Activated gamma-delta T cell treated with Interleukin-2 at 50 U/mL for 16 hours (primary cell): ENCODE measurements at places on chromosomes 13 and 19.
A peak's percentile ranks its signal among the peaks of the same experiment; 100 is the strongest.

GRCh38 chr13:109275139-109275745 is 511.1 kb downstream of the IRS2 start:
- DNase-seq, result no peak

GRCh38 chr13:33953203-33953602 is 135.3 kb downstream of the RFC3 start:
- no peak for DNase-seq

DNA sequence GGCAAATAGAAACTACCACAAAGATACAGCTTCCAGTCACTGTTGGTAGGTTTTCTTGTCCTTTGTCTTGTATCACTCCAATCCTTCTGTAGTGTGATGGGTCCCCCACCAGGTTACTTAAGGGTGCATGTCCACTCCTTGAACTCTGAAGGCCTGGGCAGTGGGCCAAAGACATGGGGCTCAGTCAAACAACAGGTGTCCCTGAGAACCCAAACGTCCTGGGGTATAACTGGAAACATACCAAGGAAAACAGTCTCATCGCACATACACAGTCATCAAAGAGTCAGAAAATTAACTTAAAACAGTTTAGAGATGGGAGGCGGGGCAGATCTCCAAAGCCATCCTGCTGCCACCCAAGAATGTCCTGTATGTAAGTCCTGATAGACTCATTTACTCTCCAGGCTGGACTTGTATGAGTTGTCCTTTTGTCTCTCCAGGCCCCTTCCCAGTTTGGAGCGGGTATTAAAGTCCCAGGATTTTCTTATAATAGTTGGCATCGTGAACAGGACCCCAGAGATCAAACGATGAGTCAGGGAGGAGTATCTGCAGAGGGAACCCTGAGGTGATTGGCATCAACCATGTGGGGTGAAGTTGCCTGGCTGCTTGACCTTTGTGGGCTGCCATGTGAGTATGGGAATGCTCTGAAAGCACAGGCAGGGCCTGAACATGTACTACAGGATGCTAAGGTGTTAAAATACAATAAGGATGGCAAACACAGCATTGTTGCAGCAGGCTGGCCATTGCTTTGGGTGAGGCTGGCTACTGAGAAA is 613.2 kb upstream of the KLF12 start:
- DNase-seq, result no peak

- no peak for DNase-seq
Observed at GRCh38 chr19:8831832-8832131, 322 bp downstream of the ZNF558 start.

DNA sequence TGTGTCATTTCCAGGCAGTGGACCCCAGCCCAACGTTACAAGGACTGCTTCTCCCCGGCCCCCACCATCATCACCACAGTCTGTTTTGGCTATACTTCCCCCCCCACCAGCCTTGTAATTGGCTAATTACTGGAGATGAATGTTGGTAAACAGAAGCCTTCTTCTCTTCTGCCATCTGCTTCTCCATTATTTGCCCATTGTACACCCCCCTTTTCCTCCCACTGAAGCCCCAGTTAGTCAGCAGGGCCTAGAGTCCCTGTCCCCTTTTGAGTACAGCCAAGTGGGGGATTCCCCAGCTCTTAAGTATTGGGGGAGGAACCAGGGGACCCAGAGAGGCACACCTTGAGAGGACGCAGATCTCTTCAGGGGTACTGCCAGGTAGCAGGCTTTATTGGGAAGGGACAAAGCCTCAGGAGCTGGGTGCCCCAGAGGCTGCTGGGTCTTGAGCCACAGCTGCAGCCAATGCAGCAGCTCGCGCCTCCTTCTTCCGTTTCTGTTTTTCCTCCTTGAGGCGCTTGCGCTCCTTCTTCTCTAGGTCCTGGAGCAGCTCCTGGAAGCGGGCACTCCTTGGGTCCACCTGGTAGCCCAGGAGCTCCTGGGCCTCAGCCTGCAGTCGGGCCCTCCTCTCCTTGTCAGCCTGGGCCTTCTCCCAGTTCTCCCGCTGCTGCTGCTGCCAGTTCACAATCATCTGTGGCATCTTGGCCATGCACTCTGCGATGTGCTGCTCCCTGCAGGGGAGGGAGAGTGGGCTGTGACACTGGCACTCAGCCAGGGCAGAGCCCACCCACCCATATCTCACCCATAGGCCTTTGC is 3.0 kb downstream of the GADD45GIP1 start:
- no peak for DNase-seq

GRCh38 chr13:33479105-33479504 is 193.6 kb upstream of the STARD13 start:
- DNase-seq, result no peak

DNA sequence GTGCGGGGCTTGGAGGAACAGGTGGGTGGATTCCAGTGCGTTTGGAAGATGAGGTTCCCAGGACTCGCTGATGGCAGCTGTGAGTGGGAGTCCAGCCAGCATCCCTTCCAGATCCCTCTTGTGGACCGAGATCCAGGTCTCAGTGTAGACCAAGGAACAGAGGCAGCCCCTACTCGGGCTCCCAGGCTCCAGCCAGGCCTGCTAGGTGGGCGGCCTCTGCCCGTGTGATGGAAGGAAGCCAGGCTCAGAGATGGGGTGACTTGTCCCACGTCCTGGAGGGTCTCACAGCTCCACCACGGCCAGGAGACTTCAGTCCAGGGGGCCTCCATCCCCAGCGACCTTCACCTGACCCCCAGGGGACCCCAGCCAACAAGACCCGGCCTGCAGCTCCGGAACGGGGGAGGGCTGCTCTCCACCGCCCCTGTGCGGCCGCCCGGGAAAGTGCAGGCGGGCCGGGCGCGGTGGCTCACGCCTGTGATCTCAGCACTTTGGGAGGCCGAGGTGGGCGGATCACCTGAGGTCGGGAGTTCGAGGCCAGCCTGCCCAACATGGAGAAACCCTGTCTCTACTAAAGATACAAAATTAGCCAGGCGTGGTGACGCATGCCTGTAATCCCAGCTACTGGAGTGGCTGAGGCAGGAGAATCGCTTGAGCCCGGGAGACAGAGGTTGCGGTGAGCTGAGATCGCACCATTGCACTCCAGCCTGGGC is 729 bp upstream of the MADCAM1 start:
- DNase-seq, result no peak

DNA sequence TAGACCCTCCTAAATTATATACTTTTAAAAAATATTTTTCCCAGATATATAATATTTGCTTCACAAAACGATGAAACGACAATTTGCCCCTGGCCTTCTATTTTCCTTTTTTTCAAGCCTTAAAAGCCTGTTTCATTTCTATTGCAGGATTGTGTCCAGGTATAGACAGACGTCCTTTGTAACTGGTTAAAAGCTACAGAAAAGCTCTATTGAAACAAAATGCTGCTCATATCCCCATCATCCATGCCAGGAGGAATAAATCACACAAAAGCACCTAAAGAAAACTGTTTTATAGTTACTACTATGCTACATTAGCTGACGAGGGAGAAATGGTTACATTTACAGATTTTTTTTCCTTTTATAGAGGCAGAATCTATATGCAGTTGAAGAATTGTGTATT is 765.1 kb downstream of the DIAPH3 start:
- DNase-seq, result no peak

GRCh38 chr19:1582201-1582600 is 10.5 kb downstream of the MBD3 start:
- no peak for DNase-seq

DNA sequence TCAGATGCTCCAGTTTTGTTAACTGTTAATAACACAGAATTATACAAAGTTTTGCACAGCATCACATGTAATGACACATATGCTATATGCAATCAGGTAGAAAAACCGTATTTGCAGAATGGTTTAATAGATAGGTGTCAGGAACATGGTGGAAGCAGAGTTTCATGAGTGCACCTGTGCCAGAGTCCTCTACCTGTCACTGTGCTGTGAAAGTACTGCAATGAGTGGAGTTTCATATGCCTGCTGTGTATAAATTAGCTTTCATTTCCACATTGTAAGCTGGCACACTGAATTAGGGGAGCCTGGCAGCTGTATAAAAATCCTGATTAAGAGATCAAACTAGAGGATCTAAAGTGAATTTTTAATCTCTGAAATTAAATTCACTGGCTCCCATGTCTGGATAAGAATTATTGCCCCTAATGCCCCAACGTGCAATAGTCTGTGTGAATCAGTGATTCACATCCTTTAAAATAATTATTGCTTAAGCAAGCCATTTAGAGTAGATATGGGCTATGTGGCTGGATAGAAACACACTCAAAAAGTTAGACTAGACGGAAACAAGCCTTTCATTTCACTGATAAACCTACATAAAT is 8.5 kb upstream of the EEF1AKMT1 start:
- no peak for DNase-seq

DNA sequence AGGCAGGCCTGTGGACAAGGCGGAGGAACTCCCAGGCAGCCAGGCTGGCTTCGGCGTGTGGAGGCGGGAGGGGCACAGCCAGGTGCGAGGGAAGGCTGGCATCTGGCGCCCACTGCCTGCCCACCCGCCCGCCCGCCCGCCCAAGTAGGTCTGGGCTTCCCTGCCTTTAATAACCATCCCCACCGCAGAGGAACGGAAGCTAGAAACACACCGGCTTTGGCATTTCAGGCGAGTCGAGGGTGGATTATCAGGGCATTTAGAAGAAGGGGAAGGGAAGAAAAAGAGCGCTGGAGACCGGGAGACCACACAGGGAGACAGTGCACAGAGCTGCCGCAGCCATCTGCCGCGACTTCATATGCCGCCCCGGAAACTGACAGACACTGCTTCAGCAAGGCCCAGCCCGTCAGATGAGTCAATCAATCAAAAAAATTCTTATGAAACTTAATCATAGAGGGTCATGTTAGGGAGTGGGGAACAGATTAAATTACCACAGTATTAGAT is 199.7 kb downstream of the TSHZ3 start:
- DNase-seq, result no peak

- no peak for DNase-seq
Observed at GRCh38 chr13:43755844-43756243, 30.9 kb downstream of the ENOX1 start.

DNA sequence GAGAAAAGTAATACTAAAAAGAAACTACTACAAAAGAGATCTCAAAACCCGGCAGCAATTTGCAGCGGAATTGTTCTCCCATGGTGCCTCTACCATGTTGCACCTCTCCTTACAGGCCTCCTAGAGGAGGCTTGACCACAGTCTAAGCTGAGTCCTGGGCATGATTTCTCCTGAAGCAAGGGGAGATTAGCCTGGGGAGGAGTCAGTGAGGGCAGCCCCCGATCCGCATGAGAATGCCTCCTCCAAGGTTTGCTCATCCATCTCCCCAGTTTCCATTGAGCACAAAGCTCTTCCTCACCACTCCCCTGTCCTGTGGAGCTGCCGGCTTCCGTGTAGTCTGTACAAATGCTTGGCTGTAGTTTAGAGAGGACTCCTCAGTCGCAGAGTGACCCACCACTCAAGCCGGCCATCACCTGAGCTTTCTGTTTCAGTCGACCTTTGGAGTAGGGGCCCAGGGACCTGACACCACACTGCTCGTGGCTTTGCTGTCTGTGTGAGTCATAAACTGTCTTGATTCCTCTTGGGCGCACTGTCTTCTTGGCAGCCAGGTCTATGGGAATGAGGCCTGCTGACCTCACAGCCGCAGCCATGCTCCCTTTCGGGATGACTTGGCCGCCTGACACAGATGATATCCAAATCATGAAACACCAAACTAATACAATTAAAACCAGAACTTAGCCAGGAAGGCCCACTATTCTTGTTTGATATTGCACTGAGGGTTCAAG is 72.3 kb downstream of the C1QTNF9 start:
- DNase-seq, result no peak

DNA sequence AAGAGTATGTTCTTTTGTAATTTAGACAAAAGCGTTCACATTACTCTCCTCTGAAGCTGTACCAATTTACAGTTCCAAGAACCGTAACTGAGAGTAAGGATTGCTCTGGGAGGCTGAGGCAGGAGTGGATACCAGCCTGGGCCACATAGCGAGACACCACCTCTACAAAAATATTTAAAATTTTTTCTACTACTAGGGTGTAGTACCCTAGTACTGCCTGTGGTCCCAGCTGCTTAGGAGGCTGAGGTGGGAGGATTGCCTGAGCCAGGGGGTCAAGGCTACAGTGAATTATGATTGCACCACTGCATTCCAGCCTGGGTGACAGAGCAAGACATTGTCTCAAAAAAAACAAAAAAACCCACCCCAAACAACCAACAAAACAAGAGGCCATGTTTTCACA is 12.1 kb upstream of the CYP2A6 start:
- no peak for DNase-seq

DNA sequence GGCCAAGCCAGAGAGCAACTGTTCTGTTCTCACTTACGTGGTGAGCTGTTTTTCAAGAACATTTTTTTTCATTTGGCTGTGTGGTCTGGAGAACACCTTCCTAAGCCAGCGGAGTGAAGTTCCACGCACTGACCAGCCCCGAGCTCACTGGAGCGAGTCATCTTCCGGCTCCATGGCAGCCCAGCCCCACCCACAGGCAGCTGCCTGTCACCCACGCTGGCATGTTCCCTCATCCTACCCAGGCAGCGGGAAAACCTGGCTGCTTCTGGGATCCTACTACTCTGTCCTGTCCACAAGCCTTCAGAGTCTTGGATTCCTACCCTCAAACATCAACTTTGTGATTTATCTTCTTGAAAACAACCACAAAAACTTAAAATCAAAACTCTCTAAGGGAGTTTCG is 76.2 kb downstream of the GGACT start:
- DNase-seq, result no peak

GRCh38 chr13:106129993-106130392 is 405.5 kb downstream of the EFNB2 start:
- no peak for DNase-seq

- DNase-seq, result no peak
Observed at GRCh38 chr13:36665630-36666029, 8.2 kb upstream of the SERTM1 start.

DNA sequence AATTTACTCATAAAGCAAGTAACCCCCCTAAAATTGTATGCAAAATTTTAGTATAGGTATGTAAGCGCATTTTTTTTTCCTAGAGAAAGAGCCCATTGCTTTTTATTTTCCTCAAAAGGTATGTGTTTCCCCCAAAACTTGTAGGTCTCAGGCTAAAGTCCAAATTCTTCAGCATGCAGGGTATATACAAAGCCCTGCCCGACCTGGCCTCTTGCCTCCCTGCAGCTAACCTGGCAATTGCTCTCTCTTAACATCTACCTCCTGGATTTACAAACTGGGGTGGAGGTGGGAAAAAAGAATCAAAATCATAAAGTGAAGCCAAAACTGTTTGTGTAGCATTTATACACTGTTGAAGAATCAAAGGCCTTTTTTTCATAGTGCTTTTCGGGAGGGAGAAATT is 107.8 kb downstream of the KCNRG start:
- DNase-seq, result no peak

- no peak for DNase-seq
Observed at GRCh38 chr19:41566001-41566400, 10.0 kb upstream of the CEACAM21 start.

DNA sequence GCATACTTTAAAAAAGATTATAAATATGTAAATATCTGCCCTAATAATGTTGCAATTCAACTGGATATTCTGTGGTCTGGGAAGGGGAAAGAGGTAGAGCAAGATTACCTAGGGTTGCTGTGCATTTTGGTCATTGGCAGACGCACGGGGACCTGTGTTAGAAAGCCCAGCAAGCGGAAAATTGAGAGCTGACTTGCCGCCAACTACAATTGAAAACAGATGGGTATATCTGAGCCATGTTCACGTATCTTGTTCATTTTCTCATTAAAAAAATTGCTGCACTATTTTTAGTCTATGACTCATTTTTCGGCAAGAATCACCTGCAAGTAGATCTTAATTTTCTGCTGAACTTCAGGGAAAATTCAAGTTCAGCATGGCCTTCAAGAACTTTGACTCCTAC is 308.5 kb upstream of the TMTC4 start:
- no peak for DNase-seq

GRCh38 chr13:84649853-84650252 is 767.6 kb upstream of the SLITRK1 start:
- DNase-seq, result no peak

- peak; percentile 85 for DNase-seq
Observed at GRCh38 chr19:42198676-42199439, 18.6 kb downstream of the DEDD2 start.
